ENCODE measurements at places on chromosomes 16 and 17.
A peak's percentile ranks its signal among the peaks of the same experiment; 100 is the strongest.

DNA sequence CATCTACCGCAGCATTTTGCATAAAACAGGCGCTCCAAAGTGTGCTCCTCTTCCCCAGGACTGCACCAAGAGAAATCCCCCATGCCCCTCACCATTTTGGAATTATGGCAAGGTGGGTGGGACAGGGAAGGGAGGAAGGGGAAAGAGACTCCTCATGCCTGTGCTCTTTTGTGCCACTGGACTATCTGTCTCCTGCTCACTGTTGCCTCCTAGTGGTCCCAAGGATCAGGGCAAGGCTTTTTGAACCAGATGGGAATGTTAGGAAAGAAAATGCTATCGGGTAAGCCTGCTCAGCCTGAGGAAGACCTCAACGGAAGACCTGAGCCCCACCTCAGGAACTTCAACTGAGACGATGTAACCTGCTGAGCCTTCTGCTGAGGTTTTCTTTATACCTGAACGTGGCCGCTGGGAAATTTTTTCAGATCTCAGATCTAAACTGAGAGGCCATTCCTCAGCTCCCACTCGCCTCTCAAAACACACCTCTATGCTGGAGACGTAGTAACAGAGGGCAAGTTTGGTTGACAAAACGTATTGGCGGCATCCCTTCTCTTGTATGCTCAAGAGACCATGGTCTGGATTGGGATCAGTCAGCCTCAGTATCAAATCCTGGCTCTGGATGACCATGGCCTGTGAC is 58.3 kb downstream of the SPACA3 start:
- DNase-seq: no peak

DNA sequence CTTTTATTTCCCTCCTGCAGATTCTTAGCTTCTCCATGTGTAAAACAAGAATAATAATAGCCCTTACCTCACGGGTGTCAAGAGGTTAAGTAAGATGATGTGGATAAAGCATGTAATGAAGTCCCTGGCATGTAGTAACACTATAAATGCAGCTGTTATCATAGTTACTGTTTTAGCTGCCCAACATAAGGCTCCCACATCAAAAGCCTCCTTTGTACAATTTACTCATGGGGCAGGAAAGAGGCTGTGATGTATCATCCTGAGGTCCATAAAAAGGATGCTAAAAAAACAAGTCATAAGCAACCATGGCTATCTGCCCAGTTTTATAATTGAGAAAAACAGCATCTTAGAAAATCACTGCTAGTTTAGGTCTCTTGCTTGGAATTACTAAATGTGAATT is 339.7 kb downstream of the CA10 start:
- no peak for DNase-seq

GRCh38 chr17:10661437-10661836 is 4.3 kb upstream of the MYH3 start:
- no peak for DNase-seq

GRCh38 chr17:31564291-31564690 is 172.8 kb downstream of the RAB11FIP4 start:
- DNase-seq: no peak

DNA sequence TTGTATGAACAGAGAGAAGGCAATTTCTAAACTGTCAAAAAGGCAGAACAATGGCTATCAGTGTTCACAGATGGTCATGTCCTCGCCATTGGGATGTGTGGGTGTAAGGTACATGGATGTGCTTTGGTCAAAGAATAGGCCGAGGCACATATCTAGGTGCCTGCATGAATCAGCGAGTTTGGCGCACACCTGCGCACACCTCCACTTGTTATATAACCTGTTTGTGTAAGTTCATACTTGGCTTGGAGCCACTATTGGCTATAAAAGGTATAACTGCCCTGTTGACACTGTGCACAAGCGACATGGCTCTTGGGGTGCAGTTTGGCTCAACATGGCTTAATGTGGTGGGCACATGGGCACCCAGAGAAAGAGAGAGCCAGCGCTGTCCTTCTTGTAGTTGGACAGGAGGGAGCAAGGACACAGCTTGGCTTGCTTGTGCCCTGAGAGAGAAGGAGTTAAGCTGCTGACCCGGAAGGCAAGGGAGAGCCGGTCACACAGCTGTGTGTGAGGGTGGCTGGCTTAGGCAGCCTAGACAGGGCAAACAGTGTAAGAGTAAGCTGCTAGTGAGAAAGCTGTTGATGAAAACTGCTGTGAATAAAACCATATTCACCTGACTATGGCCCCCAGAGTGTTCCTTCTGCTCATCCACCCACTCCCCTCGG is 499.1 kb downstream of the KCNJ2 start:
- no peak for DNase-seq

GRCh38 chr17:62648251-62648955 is 20.9 kb downstream of the MRC2 start:
- no peak for DNase-seq

DNA sequence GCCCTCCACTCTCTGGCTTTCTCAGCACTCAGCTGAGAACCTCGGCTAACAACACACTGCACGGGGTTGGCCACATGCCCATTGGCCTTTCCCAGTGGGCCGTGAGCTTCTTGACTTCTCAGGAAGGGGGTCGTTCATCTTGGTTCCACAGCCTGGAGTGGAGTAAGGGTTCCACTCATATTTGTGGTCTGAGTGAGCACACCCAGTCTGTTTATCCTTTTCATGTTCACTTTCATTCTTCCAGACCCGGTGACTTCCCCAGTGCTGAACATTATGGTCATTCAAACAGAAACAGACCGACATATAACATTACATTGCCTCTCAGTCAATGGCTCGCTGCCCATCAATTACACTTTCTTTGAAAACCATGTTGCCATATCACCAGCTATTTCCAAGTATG is 8.2 kb downstream of the MILR1 start:
- DNase-seq: no peak

- no peak for DNase-seq
Observed at GRCh38 chr16:69497876-69498596, 67.7 kb upstream of the NFAT5 start.

DNA sequence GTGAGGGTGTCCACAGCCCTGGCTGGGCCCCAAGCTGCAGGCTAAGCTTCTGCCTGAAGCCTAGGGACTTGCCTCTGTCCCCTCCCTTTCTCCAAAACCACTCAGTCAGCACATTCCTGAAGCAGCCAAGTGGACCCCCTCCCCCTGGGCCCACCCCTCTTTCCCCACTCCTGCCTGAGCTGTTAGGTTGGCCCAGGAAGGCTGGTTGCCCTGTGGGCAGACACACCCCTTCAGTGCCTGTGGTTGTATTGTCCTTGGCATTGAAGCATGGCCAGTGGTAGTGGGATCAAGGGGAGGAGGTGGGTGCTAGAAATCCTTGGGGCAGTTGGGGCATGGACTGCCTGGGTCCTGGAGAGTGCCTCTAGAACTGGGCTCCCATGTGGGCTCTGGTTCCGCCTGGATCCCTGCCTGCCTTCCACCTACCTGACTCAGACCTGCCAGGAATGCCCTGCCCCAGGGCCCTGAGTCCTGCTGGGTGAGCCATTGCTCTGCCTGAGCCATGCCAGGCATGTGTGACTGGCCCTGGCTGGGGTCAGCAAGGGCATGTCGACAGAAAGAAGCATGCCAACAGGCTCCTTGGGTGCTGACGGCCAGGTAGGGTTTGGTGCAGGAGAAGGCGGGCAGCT is 2.1 kb downstream of the TRAF4 start:
- DNase-seq: no peak

DNA sequence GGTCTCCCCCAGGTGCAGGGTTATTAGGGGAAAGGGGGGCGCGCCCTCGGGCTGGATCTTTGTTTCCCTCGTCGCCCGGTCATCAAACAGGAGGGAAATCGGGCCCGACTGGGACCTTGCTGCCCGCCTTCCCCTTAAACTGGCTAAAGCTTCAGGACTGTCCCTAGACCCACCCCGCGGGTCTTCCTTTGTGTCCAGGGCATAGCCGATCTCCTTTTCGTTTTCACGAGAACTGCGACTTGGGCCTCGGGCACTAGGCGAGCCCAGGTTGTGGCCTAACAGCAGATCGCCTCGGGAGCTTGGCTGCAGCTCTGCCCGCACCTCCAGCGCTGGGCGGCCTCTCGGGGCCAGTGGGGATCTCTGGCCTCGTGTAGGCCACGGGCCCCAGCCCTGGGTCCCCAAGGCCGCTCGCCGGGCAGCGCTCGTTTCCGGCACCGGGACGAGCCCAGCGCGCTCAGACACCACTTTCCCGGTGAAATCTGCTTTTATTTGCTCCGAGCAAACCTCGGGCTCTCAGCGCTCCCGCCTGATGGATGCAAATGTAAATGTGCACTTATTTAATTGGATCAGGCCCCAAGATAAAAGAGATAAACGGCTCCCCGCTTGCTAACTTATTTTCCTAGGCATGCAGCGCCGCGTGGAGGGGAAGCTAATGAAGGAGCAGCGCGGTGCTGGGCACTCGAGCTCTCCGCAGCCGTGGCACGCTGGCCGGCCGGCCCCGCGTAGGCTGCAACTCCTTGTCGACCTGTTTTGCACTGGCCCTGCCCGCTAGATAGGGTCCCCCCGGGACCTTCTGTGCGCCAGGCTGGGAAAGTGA is 7.8 kb downstream of the IRX5 start:
- DNase-seq: no peak

GRCh38 chr16:78689028-78689427 is 589.6 kb downstream of the WWOX start:
- DNase-seq: no peak

- DNase-seq: no peak
Observed at GRCh38 chr16:19760356-19761060, 42.4 kb downstream of the IQCK start.

GRCh38 chr16:89565506-89566372 is 5.3 kb downstream of the RPL13 start:
- no peak for DNase-seq

GRCh38 chr16:18975109-18975508 is 8.6 kb upstream of the TMC7 start:
- DNase-seq: no peak

- DNase-seq: no peak
Observed at GRCh38 chr17:6524520-6524919, 31.8 kb downstream of the PITPNM3 start.

GRCh38 chr16:1487395-1488053 is 1.2 kb downstream of the PTX4 start:
- DNase-seq: no peak

DNA sequence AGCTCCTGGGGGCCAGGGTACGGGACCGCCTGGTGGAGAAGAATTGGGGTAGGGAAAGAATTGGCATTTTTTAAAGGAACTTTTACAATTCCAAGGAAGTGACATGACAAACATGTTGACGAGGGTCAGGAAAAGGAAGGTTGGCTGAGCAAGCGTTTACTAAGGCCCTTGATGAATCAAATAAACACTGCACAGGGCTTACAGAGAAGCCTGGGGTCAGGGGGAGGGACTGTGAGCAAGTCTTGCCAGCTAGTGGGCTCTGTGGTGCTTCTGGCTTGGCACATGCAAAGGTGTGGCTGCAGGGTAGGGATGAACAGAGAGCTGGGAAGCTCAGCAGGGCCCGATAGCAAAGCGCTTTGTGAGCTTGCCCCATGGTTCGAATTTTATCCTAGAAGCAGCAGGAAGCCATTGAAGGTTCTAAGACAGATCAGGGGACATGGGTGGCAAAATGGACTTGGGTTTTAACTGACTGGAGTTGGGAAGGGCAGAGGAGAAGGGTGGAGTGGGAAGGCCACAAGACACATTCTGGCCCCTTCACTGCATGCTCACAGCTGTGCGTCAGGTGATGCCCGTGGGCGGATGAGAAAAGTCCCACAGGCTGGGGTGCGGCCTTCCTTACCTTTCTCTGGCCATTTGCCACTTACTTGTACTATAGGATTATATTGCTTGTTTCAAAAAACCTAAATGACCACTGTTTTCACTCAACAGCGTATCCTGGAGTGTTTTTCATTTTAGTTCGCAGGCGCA is 117.8 kb downstream of the SOCS1 start:
- DNase-seq: no peak

DNA sequence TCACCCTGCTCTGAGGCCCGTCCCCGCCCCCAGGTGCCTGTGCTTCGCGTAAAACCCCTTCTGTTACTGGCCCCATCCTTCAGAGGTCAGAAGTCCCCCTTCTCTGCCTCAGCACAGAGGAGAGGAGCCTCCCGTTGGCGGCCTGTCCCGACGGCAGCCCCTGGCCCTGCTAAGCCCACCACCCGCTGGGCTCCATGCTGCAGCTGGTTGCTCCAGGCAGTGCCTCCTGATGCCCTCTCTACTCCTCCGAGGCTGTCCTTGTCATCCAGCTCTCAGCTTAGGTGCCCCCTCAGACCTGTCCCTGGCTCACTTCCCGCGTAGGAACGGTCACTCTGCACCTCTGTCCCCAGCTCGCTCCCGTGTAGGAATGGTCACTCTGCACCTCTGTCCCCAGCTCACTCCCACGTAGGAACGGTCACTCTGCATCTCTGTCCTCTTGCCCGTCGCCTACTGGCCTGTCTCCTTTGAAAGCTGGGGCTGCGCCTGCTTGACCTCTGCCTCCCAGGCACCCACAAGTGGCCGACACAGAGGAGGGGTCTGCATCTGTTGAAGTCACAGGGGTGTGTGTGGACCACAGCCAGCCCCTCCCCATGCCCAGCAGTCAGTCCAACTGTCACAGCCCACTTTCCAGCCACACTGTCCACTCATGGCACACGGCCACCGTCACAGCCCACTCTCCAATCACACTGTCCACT is 31.7 kb upstream of the ZC3H18 start:
- no peak for DNase-seq

- no peak for DNase-seq
Observed at GRCh38 chr16:85707528-85708095, 18.9 kb upstream of the GINS2 start.

DNA sequence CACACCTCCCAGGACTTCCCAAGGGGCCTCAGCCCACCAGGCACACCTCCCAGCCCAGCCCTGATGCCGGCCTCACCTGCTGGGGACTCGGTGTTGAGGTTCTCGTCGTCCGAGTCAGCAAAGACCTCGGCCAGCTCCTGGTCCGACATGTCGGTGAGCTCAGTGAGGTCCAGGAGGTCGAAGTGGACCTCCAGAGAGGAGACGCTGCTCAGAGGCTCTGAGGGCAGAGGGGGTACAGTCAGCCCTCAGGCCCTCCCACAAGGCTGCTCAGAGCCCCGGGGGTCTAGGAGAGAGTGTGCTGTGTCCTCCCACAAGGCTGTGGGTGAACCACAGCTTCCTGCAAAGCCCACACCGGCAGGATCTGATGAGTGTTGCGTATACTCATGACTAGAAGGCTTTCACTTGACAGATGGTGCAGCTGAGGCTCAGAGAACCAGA is 10.5 kb downstream of the DBNDD1 start:
- peak; percentile 36 for DNase-seq

GRCh38 chr17:16352303-16352666 is 984 bp downstream of the CENPV start:
- no peak for DNase-seq

DNA sequence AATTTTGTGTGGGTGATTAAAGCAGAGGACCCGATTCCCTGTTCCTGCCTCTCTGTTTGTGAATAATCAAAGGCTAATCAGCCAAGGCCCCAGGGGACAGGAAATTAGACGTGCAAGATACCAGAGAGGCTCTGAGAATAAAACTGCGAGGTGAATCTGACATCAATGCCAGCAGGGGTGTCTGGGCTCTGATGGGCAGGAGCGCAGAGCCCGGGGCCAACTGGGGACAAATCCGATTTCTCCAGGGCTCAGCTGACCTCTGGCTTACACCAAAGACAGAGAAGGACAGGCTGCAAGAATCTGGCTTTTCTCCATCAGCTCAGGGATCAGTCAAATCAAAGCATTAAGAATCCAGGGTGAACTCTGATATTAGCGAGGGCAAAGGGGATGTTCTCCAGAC is 174.3 kb downstream of the XYLT1 start:
- no peak for DNase-seq

GRCh38 chr16:661184-661821 is 6.6 kb upstream of the RHOT2 start:
- DNase-seq: no peak

GRCh38 chr17:14813649-14814370 is 451.3 kb downstream of the PMP22 start:
- peak; percentile 3 for DNase-seq
